ENCODE measurements at places on chromosomes 2 and 18.

DNA sequence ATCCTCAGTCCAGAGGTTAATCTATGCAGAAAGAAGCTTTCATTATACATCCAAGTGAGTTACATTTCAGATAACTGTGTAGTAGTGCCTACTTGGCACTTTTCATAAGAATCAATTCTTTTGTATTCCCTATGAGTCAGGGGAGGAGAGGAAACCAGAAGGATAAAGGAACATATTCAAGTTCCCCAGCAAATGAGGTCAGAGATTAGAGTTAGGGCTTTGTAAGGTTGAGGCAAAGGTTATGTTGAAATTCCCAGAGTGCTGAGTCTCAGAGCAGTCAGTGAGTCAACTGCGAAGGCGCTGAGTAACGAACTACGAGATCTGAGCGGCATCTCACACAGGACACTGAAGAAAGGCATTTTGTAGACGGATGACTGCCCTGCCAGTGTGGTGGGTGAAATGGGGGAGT lies 25.1 kb upstream of the ME2 start:
- DNase-seq: no peak

DNA sequence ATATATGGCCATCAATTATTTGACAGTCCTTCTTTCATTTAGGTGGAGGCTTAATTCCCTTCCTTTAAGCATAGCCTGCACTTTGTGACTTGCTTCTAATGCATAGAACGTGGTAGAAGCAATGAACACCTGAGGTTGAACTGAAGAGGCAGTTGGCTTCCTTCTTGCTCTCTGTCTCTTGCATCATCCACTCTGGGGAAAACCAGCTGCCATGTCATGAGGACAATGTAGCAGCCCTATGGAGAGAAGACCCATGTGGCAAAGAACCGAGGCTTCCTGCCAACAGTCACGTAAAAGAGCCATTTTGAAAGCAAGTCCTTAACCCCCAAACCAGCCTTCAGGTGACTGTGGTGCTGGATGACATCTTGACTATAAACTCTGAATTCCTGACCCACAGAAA lies 46.8 kb downstream of the ATOH8 start:
- no peak for DNase-seq

GRCh38 chr18:49486134-49486533 lies 900 bp downstream of the C18orf32 start:
- no peak for DNase-seq

DNA sequence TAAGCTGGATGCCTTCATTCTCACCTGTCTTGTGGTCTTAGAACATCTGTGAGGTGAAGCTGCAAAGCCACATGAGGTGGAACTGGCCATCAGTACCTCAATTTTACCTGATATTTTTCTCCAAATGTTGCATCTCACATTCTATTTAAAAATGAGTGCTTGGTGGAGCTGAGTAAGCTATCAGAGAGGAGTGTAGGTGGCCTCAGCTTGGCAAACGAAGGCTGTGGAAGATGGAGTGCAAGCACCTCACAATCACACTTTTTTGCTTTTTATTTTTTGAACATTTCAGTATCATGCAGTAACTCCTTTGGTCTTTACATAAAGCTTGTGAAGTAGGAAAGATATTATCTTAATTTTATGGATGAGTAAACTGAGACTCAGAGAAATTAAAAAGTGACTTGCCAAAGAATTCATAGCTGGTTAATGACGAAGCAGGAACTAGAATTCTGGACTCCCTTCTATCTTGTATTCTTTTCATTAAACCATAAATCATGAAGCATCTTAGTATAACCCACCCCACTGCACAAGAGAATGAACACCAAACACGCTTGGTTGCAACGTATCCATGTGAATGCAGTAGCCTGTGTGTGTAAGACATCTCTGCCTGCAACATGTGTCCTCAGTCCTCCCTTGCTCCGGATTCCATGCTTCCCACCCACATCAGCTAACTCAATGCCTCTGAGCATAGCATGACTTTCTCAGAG lies 27.2 kb downstream of the C2orf49 start:
- DNase-seq: no peak

DNA sequence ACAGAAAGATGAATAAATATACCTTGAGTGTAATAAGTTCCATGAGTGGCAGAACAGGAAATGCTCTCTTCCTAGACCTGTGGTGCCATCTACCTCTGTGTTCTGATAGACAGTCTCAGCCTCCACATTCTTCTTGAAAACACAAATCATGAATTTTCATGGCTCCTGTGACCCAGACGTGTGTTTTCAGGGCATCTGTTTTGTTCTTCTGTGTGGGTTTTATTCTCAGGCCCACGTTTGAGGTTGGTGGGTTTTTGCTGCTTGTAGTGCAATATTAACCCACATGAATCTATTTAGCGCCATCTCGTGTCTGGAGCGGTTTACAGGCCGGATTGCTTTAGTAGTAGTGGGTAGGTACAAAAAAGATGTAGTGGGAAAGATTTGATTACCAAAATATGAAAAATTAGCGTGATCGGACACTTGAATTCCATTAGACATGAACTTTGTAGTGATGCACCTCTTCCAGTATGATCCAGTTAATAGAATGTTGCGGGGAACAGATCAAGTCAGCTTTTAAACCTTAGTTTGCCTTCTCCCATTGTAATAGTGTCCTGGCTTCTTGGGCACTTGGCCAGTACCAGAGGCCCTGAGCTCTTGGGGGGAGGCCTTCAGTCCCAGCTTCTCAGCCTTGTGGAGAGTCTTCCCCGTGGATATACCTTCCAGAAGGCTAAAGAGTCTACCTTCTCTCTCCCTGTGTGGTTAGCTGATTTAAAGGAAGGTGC lies 256.5 kb downstream of the TPGS2 start:
- DNase-seq: peak; percentile 30

DNA sequence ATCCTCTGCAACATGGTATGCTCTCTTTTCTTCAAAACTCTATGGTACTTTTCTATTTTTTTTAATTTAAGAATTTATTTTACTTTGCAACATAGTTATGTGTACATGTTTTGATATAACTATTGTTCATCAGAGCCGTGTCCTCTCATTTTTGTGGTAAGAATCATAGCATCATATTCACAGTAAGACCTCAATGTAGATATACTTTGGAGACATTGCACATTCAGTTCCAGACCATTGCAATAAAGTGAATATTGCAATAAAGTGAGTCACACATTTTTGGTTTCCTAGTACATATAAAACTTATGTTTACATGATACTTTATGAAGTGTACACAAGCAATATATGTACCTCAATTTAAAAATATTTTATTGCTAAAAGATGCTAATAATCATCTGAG lies 22.7 kb upstream of the LINC00305 start:
- DNase-seq: no peak

GRCh38 chr18:21064347-21064746 lies 47.3 kb downstream of the ROCK1 start:
- no peak for DNase-seq

DNA sequence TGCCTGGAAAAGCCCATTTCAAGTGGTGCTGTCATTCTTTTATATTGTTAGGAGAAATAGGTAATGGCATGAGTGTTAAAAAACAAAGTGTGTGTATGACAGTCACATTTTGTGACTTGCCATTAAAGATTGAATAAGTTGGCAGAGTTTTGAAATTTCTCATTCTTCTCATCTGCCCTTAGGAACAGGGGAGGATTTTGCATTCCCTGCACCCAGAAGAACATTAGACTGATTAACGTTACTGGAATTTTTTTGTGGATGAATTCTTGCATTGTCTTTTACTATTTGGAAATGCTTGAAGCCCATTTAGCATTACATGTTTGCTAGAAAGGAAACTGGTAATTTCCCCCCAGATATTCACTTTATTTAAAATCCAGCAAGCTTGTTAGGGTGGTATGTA lies 162.2 kb downstream of the BABAM2 start:
- DNase-seq: no peak

- DNase-seq: peak; percentile 17
These were observed 695.1 kb downstream of the ZEB2 start for GRCh38 chr2:143824791-143825190.

GRCh38 chr18:44170208-44170880 lies 510.3 kb upstream of the SETBP1 start:
- no peak for DNase-seq

GRCh38 chr2:203782262-203782976 lies 76.0 kb downstream of the CD28 start:
- DNase-seq: peak; percentile 14

- no peak for DNase-seq
These were observed 140.1 kb downstream of the DSEL start for GRCh38 chr18:67376372-67376771.

- DNase-seq: no peak
These were observed 81.0 kb downstream of the ZNF236 start for GRCh38 chr18:76903386-76903785.

- DNase-seq: no peak
These were observed 16.6 kb downstream of the PAIP2B start for GRCh38 chr2:71210292-71210691.

GRCh38 chr18:31490833-31491232 lies 7.1 kb upstream of the DSG2 start:
- no peak for DNase-seq

DNA sequence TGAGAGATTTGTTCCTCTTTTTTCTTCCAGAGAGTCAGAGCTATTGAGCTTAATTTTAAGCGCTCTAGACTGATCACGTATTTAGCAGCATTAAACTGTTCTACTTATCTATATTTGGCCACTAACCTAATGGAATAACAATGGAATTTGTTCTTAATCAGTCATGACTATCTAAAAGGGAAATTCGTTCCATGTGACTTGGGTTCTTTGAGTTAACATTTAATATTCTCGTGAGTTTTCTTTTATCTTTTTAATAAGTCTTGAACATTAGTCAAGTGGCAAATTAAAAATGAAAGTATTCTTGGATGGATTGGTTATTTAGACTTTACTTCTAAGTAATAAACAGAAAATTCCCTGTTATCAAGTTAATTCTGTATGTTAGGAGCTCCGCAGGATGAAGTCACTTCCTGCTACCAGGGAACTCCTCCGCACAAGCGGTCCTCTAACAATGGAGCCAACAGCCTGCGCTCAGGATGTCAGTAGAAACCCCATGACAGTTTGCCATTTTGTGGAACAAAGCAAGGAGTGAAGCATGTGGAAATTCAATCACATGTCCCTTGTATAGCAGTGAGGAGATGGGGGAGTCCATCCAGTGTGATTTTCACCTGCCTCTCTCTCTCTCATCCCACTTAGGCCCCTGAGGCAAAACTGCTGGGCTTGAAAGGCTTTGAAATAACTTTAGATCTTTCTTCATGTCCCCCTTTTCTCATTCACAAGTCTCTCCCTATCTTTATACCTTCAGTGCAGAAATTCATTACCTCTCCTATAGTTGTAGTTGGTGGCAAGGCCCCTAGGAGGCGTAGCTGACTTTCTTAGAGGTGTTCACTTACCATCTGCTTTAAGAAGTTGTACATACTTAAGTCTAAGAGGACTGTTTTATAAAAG lies 138.1 kb downstream of the WDR7 start:
- no peak for DNase-seq

DNA sequence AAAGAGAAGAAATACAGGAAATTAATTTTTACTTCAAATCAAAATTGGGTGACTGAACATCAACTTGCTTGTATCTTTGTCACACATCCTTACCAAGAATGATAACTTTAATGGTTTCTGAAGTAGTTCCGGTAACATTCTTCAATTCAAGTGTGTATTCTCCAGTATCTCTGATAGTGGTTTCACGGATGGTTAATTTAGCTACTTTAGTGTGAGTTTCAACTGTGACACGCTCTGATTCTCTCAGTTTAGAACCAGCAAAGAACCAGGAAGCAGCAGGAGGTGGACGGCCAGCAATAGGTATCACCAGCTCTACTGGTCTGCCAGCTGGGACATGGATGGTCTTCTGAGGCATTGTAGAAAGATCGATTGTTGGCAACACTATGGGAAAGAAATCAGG lies 62.3 kb downstream of the PLEKHA3 start:
- no peak for DNase-seq

GRCh38 chr2:236552212-236552542 lies 17.4 kb upstream of the ACKR3 start:
- DNase-seq: no peak

DNA sequence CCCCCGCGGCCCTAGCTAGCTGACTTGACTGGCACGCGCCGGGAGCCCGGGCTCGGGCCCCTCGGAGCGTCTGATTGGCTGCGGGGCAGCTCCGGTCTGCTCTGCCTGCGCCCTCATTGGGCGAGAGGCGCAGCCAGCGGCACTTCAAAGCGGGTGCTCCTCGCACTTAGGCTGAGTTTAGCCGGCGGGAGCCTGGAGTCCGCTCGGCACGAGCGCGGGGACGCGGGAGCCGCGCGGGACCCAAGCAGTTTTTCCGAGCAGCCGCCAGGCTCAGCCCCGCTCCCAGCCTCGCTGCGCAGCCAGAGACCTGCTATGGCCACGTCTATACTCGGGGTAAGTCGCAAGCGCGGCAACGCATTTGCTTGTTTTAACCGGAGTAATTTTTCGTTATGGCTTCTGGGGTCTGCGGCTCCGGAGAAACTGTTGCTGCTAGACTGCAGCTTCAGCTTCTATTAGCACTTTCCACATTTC lies at the start of gene SP9:
Gene SP9, plus strand, starts transcription at position 174 of the 471 bp plus-strand sequence. Its CDS starts 139 bp downstream, at position 313.
- DNase-seq: no peak
